ENCODE measurements at places on chromosomes 12 and 14.

- no peak for DNase-seq
These were observed 26.5 kb downstream of the RERG start for GRCh38 chr12:15194456-15195368.

DNA sequence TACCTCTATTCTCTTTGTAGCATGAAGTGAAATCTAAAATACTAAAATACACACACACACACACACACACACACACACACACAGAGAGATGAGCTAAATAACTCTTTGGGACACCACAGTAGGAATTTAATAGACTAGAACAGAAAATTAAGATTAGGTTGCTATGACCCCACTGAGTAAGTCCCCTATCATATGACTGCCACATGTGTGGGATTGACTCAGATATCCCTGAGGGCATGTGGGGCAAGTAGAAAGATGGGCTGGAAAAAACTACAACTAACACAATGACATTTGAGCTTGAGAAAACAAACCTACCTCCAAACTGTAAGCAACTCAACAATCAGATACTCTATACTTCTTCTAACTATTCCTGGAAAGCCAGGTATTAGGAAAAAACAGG lies 27.0 kb downstream of the SLC25A21 start:
- DNase-seq, result no peak

DNA sequence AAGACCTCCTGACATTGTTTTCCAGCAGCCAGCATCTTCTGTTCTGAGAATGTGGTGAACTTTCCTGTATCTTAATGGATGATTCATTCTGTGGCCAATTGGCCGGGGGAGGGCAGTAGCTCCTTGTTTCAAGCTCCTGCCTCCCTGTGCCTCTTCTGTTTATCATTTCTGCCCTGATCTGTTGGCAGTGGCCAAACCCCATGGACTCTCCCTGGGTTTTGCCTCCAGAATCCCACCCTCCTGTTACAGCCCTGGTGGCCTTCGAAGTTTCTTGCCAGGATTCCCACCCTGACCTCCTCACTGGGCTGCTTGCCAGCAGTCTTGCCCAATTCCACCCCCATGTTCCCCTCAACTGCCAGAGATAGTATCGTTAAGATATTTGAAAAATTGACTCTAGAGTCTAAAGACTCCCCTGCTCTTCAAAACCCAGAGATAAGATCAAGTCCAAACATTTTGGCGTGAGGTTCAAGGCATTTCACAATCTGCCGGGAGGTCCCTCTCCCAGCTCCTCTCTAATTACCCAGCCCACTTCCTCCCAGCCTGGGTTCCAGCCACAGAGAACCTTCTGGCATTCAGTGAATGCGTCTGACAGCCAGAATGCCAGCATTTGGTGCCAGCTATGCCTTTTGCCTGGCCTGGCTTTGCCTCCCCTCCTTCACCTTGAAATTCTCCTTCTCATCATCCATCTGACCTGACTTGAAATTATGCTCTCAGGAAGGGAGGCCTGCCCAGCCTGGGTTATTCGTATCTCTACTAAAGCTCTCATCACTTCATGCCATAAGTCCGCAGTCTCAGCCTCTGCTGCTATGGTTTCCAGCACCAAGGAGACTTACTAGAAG lies 37.7 kb upstream of the TXNRD1 start:
- DNase-seq, result peak; percentile 86

- DNase-seq, result peak; percentile 52
These were observed 1.1 kb downstream of the CCDC91 start for GRCh38 chr12:28191051-28192048.

DNA sequence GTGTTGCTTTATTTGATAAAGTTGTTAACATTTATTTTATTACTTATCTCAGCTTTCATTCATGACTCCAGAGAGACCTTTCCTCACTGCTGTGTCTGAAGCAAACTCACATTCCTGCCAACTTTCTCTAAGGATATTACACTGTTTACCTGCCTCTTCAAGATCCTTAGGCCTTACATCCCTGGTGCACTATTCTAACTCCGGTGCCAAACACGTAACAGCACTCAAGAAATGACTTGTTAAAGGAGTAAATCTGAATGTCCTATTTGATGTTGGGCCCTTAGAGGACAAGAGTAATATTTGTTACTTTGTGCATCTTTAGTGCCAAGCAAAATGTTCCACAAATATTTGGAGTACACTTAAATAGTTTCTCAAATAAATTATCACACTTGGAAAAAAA lies 324.1 kb upstream of the FLRT2 start:
- no peak for DNase-seq

DNA sequence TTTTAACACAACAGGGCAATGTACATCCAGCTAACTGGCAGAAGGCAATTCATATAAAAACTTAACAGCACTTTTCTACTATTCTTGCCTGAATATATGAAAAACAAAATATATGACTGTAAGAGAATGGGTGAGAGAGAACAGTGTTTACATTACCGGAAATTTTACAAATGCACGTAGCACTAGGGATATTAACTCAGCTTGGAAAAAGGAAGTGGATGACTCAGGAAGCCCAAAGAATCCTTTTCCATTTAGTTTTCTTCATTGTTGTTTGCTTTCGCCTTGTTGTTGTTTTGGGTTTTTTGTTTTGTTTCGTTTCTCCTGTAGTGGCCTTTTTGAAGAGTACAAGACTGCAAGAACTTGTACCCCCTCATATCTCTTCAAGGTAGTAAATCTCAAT lies 295.5 kb downstream of the EGLN3 start:
- no peak for DNase-seq

DNA sequence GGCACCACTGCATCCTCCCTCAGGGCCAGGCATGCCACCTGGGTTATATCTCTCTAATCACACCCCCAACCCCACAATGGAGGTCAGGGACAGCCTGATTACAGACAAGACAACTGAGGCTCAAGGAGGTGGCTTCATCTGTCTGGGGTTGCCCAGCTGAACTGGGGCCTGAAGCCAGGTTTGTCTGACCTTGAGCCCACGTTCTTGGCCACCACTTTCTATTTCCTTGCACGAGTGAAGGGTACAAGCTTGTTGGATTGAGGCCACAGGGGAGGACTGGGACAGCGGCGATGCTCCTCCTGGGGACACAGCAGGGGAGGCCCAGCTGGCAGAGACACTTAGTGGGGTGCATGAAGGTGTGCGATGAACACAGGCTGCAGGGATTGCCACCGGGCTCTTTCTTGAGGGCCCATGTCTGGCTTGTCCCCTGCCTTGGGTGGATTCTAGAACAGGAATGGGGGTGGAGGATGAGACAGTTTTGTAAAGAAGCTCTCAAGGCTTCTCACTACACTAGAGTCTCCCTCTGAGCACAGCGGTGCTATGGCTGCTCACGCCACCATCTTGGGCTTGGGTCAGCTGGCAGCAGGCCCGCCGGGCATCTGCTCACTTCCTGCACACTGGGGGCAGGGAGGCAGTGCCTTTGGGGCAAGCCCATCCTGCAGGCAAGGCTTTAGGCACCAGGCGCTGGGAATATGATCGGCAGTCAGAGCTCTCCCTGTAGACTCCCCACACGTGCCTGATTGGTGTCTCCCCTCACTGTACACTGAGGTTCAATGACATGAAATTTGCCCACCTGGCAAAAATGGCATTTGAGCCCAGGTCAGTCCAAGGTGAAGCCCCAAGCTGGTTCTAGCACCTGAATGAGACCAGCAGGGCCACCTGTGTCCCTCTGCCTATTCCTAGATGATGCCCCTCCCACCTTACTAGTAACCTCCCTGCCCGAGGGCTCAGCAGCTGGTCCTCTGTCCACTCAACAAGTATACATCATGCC lies 16.0 kb downstream of the RITA1 start:
- no peak for DNase-seq

- no peak for DNase-seq
These were observed 90.0 kb downstream of the RNF34 start for GRCh38 chr12:121489874-121490273.

DNA sequence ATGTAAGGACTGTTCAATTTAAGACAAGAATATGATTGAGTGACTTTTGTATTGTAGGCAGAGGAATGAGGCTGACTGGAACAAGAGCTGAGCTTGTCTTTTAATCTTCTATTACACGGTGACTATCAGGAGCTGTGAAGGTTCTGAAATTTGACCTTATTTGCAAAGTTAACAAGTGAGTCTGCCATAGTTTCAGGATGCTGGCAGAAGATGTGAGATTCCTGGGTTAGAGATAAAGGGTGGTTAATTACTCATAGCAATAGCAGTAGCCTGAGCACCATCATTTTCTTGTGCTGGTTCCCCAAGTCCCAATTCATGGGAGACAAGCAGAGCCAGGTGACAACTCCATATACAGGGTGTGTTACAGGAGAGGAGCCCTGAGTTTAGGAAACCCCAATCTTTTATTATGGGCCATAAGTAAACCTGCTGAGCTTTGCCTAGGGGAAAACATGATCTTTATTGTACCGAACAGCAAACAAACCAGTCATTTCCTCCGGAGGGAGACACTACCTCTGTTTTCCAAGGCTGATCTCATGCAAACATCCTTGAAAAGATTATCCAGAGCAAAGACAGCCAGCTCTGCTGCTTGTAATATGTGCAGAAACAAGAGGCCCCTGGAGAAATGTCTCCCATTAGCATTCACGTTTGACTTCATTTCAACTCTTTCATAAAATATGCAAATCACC lies 51.7 kb upstream of the DDX11 start:
- no peak for DNase-seq

- no peak for DNase-seq
These were observed 27.1 kb upstream of the PLD4 start for GRCh38 chr14:104897330-104898194.

DNA sequence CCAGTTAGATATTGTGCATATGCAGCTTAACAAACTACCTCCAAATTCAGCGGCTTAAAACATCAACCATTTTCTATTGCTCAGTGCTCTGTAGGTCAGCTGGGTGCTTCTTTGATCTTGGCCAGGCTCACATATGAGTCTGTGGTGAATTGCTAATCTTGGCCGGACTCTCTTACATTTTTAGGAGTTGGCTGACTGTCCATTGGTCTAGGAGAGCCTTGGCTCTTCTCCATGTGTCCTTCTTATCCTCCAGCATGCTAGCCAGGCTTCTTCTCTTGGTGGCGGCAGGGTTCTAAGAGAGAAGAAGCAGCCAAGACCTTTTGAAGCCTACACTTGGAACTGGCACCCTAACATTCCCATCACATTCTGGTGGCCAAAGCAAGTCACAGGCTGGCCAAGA lies 174.3 kb upstream of the PWP1 start:
- DNase-seq, result no peak

GRCh38 chr12:130818272-130818634 lies 20.8 kb downstream of the STX2 start:
- no peak for DNase-seq

GRCh38 chr14:57582746-57583145 lies 89.1 kb upstream of the CCDC198 start:
- DNase-seq, result no peak

DNA sequence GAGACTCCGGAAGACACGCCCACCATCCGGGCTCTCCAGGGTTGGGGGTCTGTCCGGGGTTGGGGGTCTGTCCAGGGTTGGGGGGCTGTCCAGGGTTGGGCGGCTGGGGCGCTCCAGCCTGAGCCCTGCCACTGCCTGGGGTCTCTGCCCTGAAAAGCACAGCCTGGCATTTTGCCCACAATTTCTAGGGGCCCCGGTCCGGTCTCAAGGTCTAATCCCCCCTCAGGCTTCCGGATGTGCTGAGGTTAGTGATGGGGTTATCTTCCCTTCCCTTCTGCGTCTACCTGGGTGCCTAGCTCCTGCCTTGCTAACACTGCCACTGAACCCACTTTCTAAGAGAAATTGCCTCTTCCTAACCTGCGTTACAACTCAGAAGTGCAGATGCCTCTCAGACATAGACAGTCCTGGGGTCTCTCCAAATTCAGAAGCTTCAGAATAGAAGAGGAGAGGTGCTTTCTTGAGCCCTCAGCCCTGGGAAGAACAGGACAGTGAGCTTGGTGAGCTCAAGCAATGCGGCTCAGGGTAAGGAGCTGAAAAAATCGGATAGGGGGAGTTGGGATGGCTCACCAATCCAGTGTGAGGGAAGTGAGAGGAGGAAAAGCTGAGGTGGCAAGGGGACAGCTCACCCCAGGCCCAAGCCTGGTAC lies 5.7 kb downstream of the LHX5 start:
- DNase-seq, result no peak

DNA sequence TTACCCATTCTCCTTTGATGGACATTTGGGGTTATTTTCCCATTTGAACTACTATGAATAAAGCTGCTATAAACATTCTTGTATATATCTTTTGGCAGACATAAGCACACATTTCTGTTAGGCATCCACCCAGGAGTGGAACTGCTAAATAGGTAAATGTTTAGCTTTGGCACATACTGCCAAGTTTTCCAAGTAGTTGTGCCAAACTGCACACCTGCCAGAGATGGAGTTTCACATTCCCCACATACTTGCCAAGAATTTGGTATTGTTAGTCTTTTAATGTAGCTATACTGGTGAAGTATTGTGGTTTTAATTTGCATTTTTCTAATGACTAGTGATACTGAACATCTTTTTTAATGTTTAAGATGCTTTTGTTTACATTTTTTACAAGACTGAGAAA lies 201.0 kb downstream of the GXYLT1 start:
- DNase-seq, result no peak

DNA sequence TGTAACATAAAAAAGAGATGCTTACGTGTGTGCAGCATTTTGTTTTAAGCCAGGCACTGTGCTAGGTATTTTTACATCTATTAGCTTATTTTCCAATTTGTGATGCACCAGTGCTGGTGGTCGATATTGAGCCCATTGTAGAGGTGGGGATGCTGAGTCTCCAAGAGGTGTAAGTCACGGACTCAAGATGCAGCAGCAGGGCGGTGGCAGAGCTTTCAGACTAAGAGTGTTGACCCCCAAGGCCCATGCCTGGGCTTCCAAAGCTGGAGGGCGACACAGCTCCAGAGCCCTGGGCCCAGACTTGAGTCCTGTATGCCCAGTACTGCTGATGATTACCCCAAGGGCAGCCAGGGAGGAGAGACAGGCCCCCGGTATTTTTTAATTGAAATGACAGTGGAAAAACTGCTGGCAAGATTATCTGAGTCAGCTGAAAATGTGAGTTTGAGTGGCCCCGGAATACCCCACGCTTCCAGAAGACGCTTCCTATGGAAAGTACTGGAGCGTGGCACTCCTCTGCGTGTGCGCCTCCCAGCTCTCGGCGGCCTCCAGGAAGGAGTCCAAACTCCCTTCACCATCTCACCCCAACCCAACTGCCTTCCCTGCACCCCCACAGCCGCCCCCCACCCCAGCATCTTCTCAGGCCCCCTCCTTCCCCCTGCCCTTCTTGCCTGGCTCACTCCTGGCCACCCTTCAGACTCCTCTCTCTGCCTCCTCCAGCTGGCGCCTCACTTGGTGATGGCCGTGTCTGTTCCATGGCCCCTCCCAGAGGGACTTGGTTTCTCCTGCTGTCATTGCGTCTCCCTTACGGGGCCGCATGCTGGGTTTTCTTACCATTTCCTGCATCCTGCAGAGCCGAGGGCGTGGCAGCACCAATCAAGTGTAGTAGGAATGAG lies 40.7 kb downstream of the ELK3 start:
- no peak for DNase-seq

All from A172 (cell line).